ENCODE measurements at places on chromosomes 16 and 17.

- no peak for DNase-seq
Measured at GRCh38 chr17:78039581-78039980, 81.1 kb downstream of the TNRC6C start.

DNA sequence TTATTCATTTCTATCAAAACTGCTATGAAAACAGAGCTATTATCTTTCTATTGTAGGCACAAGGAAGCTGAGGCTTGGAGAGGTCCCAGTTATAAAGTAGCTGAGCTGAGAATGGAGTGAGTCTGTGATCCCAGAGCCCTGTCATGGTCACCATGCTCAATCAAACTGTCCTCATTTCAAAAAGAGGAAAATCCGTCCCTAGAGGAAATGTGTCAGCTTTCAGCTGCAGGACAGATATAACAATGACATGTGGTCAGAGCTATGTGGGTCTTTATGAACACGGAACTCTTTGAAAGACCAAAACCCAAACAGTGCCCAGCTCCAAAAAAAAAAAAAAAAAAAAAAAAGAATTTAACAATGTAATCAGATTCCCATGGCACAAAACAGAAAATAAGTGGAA is 266.1 kb downstream of the XYLT1 start:
- DNase-seq, result no peak

DNA sequence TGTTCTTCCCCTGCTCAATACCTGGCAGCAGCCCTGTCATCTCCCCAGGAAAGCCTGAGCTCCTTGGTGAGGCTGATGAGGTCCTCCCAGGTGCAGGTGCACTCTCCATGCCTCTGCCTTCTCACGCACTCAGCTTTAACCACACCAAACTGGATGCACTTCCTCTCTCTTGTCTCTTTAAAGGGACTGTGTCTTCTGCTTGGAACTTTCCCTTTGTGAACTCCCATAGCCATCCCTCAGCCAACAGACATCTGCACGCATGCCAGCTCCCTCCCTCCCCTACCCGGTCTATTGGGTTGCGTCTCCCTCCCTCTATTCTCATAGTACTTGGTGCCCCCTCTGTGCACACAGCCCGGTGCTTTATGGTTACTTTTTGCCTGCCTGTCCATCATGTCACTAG is 231.2 kb downstream of the MSI2 start:
- no peak for DNase-seq

DNA sequence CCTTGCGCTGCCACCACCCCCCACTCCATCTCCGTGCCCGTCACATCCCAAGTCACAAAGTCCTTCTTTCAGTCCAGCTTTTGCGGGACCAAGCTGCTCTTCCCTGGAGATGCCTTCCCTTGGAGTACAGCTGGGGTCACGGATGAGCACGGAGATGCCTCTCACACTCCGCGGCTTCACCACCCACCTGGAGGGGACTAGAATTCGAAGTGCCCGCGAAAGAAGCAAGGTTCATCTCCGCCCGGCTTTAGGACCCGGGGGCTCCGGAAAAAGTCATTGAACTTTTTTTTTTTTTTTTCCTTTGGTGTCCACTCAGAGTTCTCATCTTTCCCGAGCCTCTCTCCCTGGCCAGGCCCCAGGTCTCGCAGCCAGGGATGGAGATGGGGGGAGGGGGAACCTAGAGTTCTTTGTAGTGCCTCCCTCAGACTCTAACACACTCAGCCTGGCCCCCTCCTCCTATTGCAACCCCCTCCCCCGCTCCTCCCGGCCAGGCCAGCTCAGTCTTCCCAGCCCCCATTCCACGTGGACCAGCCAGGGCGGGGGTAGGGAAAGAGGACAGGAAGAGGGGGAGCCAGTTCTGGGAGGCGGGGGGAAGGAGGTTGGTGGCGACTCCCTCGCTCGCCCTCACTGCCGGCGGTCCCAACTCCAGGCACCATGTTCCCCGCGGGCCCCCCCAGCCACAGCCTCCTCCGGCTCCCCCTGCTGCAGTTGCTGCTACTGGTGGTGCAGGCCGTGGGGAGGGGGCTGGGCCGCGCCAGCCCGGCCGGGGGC is at the start of gene FKBP10:
FKBP10 (plus strand) TSS at position 624 of the 771 bp plus-strand sequence; CDS start at position 655, 31 bp downstream.
- peak; percentile 79 for DNase-seq

Measured in NCI-H524 (cell line).